CD4-positive, alpha-beta memory T cell (primary cell): ENCODE measurements at places on chromosomes 1 and 21. TPM values are rescaled to one million over a fixed set of nuclear protein-coding genes. Genes with fewer than 3 reads are reported as not detected.

Gene SLC25A33
- 2.5 TPM for total RNA-seq

GRCh38 chr1:194369060-194369459, 1182.6 kb upstream of the B3GALT2 start:
- H3K27me3 ChIP-seq, result no peaks in the 10 kb centered on the region
- H3K4me3 ChIP-seq, result no peak overlapping the region
- no peak for DNase-seq
- no peaks in the 10 kb centered on the region for H3K4me1 ChIP-seq
- no peak overlapping the region for H3K27ac ChIP-seq
- H3K36me3 ChIP-seq, result no peaks in the 10 kb centered on the region

Gene DYNLT5
- not detected for total RNA-seq

Gene TEKT2
- total RNA-seq, result not detected

Gene SYNC
- not detected for total RNA-seq

DNA sequence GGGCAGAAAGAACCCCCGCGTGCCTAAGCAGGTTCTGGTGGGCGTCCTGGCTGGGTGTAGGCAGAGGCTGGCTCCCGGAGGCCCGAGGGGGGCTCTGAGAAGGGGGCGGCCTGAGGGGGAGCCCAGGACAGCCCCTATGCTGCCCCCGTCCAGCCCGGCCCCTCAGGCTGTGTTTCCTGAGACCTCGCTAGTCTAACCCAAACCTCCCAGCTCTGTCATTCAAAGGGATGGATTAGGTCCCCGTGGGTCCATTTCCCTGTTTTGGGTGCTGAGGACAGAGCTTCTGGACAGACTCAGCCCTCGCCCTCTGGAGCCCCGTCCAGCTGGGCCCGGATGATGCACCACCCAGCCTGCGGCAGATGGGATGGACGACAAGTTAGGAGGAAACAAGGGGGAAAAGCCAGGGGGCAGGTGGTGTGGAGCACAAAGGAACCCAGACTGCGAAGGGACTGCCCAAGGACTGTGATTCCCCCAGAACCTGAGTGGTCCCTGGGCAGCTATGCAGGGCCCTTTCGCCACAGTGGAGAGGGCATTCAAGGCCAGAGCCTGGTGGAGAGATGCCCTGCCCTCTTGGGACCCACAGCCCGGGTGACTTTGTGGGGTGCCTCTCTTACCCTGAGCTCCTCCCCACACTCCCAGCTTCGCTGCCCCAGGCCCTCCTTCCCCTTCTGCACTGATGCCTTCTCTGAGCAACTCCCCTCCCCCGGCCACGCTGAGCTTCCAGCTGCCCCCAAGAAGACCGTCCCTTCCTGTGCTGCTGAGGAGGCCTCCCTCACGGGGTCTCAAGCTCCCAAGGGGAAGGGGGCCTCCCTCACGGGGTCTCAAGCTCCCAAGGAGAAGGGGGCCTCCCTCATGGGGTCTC, 2.8 kb downstream of the HES4 start:
- DNase-seq, result no peak
- H3K4me3 ChIP-seq, result no peak overlapping the region
- H3K27me3 ChIP-seq, result peaks cover 21% of the 10 kb centered on the region
- H3K36me3 ChIP-seq, result no peaks in the 10 kb centered on the region
- no peak overlapping the region for H3K27ac ChIP-seq

GRCh38 chr1:25544243-25544764, 898 bp downstream of the LDLRAP1 start:
- H3K27ac ChIP-seq, result peak overlapping the region; percentile 68
- no peaks in the 10 kb centered on the region for H3K36me3 ChIP-seq
- peak; percentile 37 for DNase-seq

DNA sequence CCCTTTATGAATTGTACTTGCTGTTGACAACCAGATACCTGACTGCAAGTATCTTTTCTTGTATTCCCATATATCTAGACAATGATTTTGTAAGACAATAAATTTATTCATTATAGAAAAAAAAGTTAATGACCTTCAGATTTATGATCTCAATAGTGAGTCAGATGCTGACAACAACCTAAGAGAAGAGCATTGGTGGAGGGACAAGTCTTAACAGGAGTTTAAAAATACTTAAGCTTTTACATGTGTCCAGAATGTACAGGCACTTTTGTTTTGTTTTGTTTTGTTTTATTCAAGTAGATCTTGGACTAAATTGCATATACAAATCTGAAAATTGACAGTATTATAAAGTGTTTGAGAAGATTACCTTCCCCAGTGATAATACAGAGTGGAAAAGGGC, 1544.6 kb upstream of the B3GALT2 start:
- no peaks in the 10 kb centered on the region for H3K27me3 ChIP-seq
- H3K36me3 ChIP-seq, result no peaks in the 10 kb centered on the region
- DNase-seq, result no peak
- no peaks in the 10 kb centered on the region for H3K4me1 ChIP-seq

Gene GOLT1A
- not detected for total RNA-seq

- DNase-seq, result no peak
- no peaks in the 10 kb centered on the region for H3K36me3 ChIP-seq
- H3K4me1 ChIP-seq, result no peaks in the 10 kb centered on the region
Observed at GRCh38 chr1:7287013-7287412, 484.1 kb upstream of the VAMP3 start.

GRCh38 chr1:31498376-31499040, 77.8 kb upstream of the TINAGL1 start:
- no peaks in the 10 kb centered on the region for H3K4me1 ChIP-seq
- DNase-seq, result no peak
- no peak overlapping the region for H3K4me3 ChIP-seq
- no peaks in the 10 kb centered on the region for H3K36me3 ChIP-seq
- H3K27ac ChIP-seq, result no peak overlapping the region

- no peak overlapping the region for H3K4me3 ChIP-seq
- H3K4me1 ChIP-seq, result peaks cover 8% of the 10 kb centered on the region
- H3K27me3 ChIP-seq, result no peaks in the 10 kb centered on the region
- peaks cover 72% of the 10 kb centered on the region for H3K36me3 ChIP-seq
Observed at GRCh38 chr1:15943328-15943991, 32.4 kb downstream of the ZBTB17 start.

Gene CA6
- total RNA-seq, result not detected

GRCh38 chr1:242828828-242829227, 304.3 kb upstream of the PLD5 start:
- no peaks in the 10 kb centered on the region for H3K4me1 ChIP-seq
- no peak overlapping the region for H3K4me3 ChIP-seq
- no peaks in the 10 kb centered on the region for H3K36me3 ChIP-seq
- no peak overlapping the region for H3K27ac ChIP-seq
- DNase-seq, result no peak

GRCh38 chr1:180352021-180352420, 122.0 kb downstream of the LHX4 start:
- no peaks in the 10 kb centered on the region for H3K4me1 ChIP-seq
- no peak for DNase-seq
- no peaks in the 10 kb centered on the region for H3K27me3 ChIP-seq

DNA sequence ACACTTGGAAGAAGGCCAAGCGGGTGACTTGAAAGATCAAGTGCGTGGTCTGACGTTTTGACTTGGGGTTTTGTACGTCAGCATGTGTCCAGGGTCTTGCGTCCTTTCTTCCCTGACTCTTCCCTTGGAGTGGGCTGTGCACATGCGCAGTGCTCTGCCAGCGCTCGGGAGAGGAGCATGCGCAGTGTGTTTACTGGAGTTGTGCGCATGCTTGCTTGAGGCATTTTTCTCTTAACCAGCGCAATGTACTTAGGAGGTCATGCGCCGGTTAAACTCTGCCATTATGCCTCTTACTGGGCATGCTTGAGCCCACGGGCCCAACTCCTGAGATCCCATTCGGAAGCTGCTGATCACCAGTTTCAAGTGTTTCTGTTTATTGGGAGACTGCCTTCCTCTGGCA, 242.5 kb upstream of the AJAP1 start:
- no peaks in the 10 kb centered on the region for H3K36me3 ChIP-seq
- no peaks in the 10 kb centered on the region for H3K27me3 ChIP-seq
- no peak for DNase-seq
- H3K4me1 ChIP-seq, result no peaks in the 10 kb centered on the region
- H3K4me3 ChIP-seq, result no peak overlapping the region

DNA sequence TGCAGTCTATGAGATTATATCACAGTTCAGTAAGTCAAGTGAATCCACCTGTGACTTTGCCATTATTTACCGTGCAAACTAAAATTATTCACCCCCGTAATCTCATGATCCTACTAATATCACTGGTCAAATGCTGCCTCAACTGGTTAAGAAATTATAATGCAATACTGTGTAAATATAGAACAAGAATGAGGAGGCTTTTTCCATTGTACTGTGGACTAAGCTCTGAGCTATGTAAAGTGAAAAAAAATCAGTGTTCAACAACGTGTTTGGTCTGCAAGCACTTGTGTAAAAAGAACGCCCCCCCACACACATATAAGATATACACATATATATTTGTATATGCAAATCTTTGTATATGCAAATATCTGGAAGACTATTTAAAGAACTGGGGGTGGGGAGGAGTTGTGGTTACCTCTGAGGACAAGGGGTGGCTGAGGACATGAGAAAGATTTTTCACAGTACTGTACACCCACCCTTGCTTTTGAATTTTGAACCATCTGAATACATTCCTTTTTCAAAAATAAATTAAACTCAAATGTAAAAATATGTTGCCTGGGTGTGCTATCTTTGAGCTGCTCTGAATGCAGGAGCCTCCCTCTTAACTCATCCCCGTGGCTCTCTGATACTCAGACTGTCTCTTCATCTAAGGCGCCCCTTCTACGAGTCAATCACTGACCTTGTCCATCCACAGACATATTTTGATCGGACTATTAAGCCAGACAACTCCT, 57.0 kb downstream of the PTP4A2 start:
- no peak for DNase-seq
- no peak overlapping the region for H3K4me3 ChIP-seq
- no peaks in the 10 kb centered on the region for H3K27me3 ChIP-seq
- H3K36me3 ChIP-seq, result no peaks in the 10 kb centered on the region

GRCh38 chr1:39317111-39317510, 112.6 kb downstream of the MACF1 start:
- H3K27ac ChIP-seq, result no peak overlapping the region
- H3K4me1 ChIP-seq, result no peaks in the 10 kb centered on the region
- H3K36me3 ChIP-seq, result peaks cover 82% of the 10 kb centered on the region
- DNase-seq, result no peak
- H3K4me3 ChIP-seq, result no peak overlapping the region
- no peaks in the 10 kb centered on the region for H3K27me3 ChIP-seq

Gene RORC
- 10.0 TPM for total RNA-seq

- no peaks in the 10 kb centered on the region for H3K27me3 ChIP-seq
- no peak overlapping the region for H3K27ac ChIP-seq
- no peak overlapping the region for H3K4me3 ChIP-seq
- H3K4me1 ChIP-seq, result peaks cover 16% of the 10 kb centered on the region
- H3K36me3 ChIP-seq, result no peaks in the 10 kb centered on the region
Observed at GRCh38 chr1:221440658-221441057, 301.2 kb downstream of the DUSP10 start.

DNA sequence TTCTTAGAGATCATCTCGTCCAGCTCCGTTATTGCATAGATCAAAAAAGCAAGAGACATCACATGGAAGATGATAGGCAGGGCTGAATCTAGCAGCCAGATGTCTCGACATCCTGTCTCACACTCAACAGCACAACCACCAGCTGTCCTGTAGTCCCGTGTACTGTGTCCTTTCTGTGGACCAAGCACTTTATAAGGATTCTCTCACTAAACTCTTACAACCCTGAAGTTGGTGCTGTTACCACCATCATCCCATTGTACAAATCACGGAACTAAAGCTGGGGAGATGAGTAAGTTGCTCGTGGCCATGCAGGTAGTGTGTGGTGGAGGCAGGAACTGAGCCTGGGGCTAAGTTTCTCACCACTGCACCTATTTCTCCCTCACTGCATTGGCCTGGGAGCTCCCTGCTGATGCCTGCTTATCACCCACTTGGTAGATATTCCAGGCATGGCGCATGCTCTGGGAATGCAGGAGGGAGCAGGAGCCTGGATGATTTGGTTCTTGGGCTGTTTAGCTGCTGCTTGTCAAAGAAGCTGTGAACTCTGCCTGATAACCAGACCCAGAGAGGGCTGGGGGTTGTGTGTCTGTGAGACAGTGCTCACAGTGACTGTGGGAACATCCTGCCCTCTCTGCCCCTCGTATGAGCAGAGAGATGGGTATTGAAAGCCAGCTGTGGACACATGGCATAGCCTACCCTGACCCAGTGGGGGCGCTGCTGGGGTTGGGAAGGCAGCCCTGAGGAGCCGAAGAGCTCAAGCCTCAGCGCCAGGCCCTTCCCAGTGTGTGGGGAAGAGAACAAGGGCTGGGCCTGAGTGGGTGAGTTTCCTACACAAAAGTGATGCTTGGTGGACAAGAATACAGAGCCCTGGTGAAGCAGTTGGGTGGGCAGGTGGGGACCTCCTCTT, 13.6 kb downstream of the PPFIA4 start:
- H3K4me1 ChIP-seq, result no peaks in the 10 kb centered on the region
- no peaks in the 10 kb centered on the region for H3K36me3 ChIP-seq
- no peak for DNase-seq
- no peaks in the 10 kb centered on the region for H3K27me3 ChIP-seq

Gene OR2T11
- total RNA-seq, result not detected

GRCh38 chr21:44614961-44615391, 3.1 kb downstream of the KRTAP10-8 start:
- DNase-seq, result no peak
- no peak overlapping the region for H3K4me3 ChIP-seq
- H3K36me3 ChIP-seq, result no peaks in the 10 kb centered on the region
- H3K4me1 ChIP-seq, result peaks cover 41% of the 10 kb centered on the region
- no peaks in the 10 kb centered on the region for H3K27me3 ChIP-seq
- no peak overlapping the region for H3K27ac ChIP-seq

- DNase-seq, result no peak
- no peaks in the 10 kb centered on the region for H3K27me3 ChIP-seq
- H3K4me3 ChIP-seq, result no peak overlapping the region
- H3K4me1 ChIP-seq, result no peaks in the 10 kb centered on the region
Observed at GRCh38 chr21:44534688-44535087, 5.3 kb downstream of the KRTAP10-1 start.

DNA sequence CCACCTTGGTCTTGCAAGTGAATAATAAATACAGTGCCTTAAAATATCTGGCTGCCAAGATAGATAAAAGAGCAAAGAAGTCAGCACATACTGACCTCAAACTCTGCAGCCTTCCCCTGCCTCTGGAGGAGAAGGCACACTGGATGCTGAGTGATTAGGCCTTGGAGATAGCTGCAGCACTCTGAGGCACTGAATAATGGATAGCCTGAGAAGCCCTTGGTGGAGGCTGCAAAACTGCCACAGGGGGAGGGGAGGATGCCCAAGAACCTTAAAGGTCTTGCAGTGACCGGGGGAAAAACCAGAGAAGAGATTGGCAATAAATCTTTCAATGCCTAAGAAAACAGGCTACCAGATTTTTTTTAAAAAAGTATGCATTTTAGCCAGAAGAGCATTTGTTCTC, 167.4 kb upstream of the PRMT6 start:
- no peaks in the 10 kb centered on the region for H3K4me1 ChIP-seq
- no peaks in the 10 kb centered on the region for H3K36me3 ChIP-seq
- H3K4me3 ChIP-seq, result no peak overlapping the region
- no peaks in the 10 kb centered on the region for H3K27me3 ChIP-seq
- no peak for DNase-seq

Gene OLFML3
- total RNA-seq, result 0.70 TPM

- H3K4me1 ChIP-seq, result peaks cover 96% of the 10 kb centered on the region
- no peaks in the 10 kb centered on the region for H3K27me3 ChIP-seq
- peak; percentile 72 for DNase-seq
- no peak overlapping the region for H3K4me3 ChIP-seq
- H3K27ac ChIP-seq, result no peak overlapping the region
- no peaks in the 10 kb centered on the region for H3K36me3 ChIP-seq
Observed at GRCh38 chr1:64898107-64898861, 68.1 kb downstream of the JAK1 start.

Gene HLX
- total RNA-seq, result 0.14 TPM

Gene SHE
- not detected for total RNA-seq

- H3K4me1 ChIP-seq, result no peaks in the 10 kb centered on the region
- H3K36me3 ChIP-seq, result no peaks in the 10 kb centered on the region
- no peaks in the 10 kb centered on the region for H3K27me3 ChIP-seq
- no peak overlapping the region for H3K27ac ChIP-seq
- H3K4me3 ChIP-seq, result no peak overlapping the region
Observed at GRCh38 chr1:63622849-63623566, 29.8 kb downstream of the PGM1 start.
